ENCODE measurements at places on chromosomes 6 and 20.

DNA sequence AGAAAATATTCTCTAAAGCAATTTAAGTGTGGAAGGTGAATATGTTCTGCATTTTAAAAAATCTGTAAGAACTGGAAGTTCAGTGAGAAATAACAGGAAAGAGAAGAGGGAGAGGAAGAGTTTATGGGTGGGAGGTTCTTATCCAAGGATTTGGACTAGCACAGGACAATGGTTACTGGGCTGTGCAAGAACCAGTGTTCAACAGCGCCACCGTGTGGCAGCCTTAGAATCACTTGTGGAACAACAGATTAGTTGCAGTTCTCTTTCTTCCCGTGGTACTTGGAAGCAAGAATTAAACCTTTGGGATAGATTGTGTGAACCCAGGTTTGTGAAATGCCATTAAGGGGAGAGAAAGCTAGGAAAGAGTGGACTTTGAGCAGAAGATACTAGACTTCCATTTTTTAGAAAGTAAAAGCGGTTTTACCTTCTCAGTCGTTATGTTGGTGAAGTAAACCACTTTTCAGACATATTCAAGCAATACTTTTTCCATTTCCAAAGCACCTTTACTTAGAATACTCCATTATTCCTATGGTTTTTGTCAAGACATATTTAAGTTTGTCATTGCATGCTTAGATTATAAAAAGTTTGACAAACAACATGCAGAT, 436.7 kb downstream of the RNF144B start:
- no peak for DNase-seq

DNA sequence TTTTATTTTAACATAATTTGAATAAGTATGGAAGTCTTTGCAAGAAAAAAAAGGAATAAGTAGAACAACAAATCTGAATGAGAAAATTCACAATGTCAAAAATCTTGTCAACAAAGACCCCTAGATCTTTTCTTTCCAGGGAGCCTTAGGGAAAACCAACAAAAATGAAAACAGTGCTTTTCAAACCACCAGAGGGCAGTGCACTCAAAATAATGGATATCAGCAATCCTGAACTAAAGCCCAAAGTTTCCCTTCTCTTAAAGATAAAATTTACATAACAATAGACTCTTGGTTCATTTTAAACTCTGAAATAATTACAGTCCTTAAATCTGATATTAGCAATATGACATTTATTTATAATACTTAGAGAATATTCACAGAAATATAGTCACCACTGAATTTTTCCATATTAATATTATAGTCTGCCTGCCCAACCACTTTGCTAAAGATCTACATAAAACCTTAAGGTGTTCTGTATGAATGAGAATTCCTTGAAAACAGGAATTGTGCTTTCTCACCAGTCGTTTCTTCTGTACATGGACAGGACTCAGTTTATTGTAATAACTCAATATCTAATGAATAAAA, 105.3 kb upstream of the BMP5 start:
- DNase-seq, result no peak

- DNase-seq, result no peak
Measured at GRCh38 chr6:135182071-135183001, 1.2 kb downstream of the MYB start.

GRCh38 chr6:1952740-1953360, 292.6 kb downstream of the GMDS start:
- no peak for DNase-seq

All from NCI-H524 treated with DMSO at 0.1 percent for 48 hours (cell line).